ENCODE measurements at places on chromosomes 4 and X.

GRCh38 chr4:48044298-48044697, 27.7 kb downstream of the NIPAL1 start:
- no peak for DNase-seq

- no peak for DNase-seq
Observed at GRCh38 chrX:6667048-6667768, 132.3 kb upstream of the VCX3A start.

GRCh38 chrX:39773923-39774773, 323.6 kb downstream of the BCOR start:
- no peak for DNase-seq

DNA sequence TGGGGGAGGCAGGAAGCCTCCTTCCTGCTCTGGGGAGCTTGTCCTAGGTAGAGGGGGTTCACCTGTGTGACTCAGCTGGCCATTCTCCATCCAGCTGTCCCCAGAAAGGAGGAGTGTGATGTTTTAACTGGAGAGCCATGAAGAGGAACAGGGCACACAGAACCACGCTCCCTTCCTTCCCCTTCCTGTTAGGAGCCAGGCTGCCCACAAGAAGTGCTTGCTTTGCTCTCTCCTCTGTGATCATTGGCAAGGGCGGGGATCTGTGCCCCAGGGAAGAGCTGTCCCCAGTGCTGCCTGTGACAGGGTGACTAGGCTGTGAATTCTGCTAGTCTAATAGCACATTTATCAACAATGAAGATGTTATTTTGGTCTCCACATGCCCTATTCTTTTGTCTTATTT, 169.6 kb upstream of the GATB start:
- no peak for DNase-seq

GRCh38 chr4:7367864-7368277, 66.9 kb downstream of the PSAPL1 start:
- DNase-seq, result no peak

DNA sequence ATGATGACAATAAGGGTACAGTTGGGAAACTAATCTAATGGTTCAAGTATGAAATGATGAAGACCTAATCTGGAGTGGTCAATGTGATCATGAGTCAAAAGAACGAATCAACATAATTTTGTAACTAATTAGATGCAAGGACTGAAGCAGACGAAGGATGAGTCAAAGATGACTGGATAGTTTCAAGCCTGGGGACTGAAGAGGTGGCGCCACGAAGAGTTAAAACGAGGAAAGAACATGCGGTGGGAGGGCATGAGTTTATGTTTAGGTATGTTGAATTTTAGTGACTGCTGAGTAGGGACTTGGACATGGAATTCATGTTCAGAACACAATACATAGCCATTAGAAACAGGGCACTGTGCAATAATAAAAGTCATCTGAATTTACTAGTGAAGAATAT, 221.5 kb upstream of the FAM241A start:
- DNase-seq, result no peak

DNA sequence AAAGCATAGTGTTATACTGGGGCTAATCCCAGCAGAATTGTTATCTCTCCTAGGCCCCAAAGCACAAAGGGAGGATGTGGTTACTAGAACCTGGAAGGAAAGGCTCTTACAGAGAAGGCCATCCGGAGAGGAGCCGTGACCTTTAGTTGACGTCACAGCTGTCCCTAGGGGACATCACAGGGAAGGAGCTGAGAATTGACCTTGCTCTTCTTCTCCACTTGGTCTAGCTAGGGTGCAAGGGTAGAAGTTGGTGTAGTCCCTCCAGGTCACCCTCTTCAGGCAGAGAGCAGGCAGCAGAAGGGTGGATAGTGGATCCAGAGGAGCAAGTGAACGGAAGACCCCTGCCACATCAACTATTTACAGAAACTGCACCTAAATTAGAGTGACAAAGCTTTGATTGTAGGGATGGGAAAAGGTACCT, 22.8 kb upstream of the FGF2 start:
- no peak for DNase-seq

DNA sequence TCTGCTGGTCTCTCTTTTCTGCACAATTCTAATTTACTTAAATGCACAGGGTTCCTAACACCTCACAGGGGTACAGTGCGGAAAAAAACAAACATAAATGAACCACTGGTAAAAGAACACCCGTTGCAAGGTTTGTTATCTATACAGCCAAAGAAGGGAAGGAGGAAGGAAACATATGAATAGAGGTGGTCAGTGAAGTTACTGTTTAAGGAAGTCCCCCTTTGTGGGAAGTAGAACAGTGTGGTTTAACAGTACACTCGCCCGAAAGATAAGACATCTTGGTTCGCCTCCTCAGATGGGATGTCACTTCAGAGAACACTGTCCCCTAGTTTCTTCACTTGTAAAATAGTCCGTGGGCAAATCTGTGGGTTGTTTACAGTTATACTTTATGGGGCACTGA, 57.5 kb downstream of the TEC start:
- DNase-seq, result no peak

DNA sequence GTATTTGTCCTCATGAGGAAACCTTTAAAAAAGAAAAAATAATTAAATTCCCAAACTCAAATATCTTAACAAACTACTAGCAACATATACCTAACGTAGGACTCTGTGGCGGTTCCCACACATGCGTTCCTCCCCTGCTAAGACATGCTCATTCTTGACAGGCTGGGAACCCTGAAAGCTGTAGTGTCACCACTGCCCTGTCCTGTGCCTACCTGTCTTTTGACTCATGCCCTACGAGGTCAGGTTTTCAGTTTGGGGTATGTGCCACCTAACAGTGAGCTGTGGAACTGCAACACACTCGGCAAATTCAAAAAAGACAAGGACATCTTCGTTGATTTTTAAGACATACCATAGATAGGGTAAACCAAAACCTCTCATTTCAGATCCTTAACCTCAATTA, 17.8 kb downstream of the IDS start:
- no peak for DNase-seq

- peak; percentile 16 for DNase-seq
Observed at GRCh38 chrX:9342561-9343051, 122.3 kb upstream of the TBL1X start.

DNA sequence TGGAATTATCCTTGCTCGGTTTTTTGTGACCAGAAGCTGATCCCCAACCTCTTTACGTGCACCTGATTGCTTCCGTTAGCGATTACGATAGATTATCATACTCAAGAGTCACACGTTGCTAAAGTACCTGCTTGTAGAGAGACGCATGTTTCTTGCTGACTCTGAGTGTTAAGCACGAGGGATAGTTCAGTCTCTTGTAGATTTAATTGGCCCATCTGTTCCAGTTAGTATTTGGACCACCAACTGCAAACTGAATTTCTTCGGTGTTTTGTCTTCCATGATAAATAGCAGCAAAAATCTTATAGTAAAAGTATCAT, 516 bp upstream of the COX18 start:
- DNase-seq, result no peak
